ENCODE measurements at places on chromosomes 4 and X.

DNA sequence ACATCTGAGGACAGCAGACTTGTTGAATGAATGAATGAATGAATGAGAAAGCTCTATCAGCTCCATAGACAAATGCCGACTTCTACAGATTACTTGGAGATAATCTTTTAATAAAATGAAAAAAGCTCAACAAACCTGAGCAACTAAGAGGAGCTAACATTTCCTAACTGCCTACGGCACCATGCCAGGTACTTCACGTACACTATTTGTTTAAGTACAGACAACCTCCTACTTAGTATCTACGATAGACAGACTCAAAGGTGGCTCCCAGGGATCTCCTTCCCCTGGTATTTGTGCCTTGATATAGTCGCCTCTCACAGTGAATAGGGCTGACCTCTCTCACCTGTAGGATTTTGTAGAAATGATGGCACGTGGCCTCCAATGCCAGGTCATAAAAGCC is 412.2 kb upstream of the FAT1 start:
- H3K36me3 ChIP-seq: no peaks in the 10 kb centered on the region
- H3K27ac ChIP-seq: no peak overlapping the region
- H3K4me1 ChIP-seq: 0 out of 2 replicates have a peak, but pooled peaks cover 5% of the 10 kb centered on the region

DNA sequence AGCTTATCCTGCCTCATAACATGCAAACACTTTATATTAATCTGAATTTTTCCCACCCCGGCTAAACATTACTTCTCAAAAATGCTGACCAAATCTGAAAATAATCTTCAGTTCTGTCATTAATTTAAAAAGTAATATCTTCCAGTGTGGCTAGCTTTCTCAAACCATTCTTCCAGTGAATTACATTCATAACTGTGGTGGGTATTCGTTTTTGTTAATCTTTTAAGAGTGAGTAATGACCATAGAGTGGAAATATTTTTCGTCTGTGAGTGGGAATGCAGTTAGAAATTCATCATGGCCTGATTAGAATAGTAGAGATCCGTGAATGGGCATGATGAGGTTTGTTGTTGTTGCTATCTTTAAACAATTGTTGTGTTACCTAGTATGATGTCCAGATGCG is 138.6 kb upstream of the SFRP2 start:
- H3K27me3 ChIP-seq: no peaks in the 10 kb centered on the region
- no peak for DNase-seq
- no peak overlapping the region for H3K27ac ChIP-seq

- no peak for DNase-seq
- no peaks in the 10 kb centered on the region for H3K27me3 ChIP-seq
- no peaks in the 10 kb centered on the region for H3K4me1 ChIP-seq
- no peak overlapping the region for H3K4me3 ChIP-seq
These were observed 682.6 kb upstream of the GNPDA2 start for GRCh38 chr4:45408996-45409395.

- H3K36me3 ChIP-seq: no peaks in the 10 kb centered on the region
- no peak overlapping the region for H3K27ac ChIP-seq
- H3K4me3 ChIP-seq: no peak overlapping the region
- DNase-seq: no peak
- H3K27me3 ChIP-seq: no peaks in the 10 kb centered on the region
These were observed 1191.3 kb upstream of the IGFBP7 start for GRCh38 chr4:58301376-58301999.

DNA sequence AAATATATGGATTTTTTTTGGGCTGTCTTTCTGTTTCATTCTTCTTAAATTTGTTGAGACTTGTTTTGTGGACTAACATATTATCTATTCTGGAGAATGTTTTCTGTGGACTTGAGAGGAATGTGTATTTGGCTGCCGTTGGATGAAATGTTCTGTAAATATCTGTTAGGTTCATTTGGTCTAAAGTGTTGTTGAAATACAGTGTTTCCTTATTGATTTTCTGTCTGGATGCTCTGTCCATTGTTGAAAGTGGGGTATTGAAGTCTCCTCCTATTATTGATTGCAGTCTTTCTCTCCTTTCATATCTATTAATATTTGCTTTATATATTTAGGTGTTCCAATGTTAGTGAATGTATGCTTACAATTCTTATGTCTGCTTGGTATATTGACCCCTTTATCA is 431.8 kb downstream of the RAPGEF2 start:
- no peak overlapping the region for H3K27ac ChIP-seq
- no peaks in the 10 kb centered on the region for H3K27me3 ChIP-seq
- DNase-seq: no peak
- no peaks in the 10 kb centered on the region for H3K36me3 ChIP-seq
- H3K4me3 ChIP-seq: no peak overlapping the region
- no peaks in the 10 kb centered on the region for H3K4me1 ChIP-seq

DNA sequence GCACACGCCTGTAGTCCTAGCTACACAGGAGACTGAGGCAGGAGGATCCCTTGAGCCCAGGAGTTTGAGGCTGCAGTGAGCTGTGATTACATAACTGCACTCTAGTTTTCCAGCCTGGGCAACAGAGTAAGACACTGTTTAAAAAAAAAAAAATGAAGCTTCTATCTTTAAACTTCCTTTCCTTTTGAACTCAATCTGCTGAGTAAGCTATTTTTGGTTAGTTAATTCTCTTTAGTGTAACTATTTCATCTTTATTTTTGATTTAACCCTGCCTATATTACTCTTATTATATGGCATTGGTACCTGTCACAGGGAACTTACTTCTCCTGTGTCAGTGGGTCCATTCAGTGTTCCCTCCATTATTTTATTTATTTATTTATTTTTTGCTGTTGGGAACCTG is 160.8 kb downstream of the BMPR1B start:
- H3K27me3 ChIP-seq: no peaks in the 10 kb centered on the region
- H3K27ac ChIP-seq: no peak overlapping the region
- H3K4me3 ChIP-seq: no peak overlapping the region
- no peaks in the 10 kb centered on the region for H3K4me1 ChIP-seq

DNA sequence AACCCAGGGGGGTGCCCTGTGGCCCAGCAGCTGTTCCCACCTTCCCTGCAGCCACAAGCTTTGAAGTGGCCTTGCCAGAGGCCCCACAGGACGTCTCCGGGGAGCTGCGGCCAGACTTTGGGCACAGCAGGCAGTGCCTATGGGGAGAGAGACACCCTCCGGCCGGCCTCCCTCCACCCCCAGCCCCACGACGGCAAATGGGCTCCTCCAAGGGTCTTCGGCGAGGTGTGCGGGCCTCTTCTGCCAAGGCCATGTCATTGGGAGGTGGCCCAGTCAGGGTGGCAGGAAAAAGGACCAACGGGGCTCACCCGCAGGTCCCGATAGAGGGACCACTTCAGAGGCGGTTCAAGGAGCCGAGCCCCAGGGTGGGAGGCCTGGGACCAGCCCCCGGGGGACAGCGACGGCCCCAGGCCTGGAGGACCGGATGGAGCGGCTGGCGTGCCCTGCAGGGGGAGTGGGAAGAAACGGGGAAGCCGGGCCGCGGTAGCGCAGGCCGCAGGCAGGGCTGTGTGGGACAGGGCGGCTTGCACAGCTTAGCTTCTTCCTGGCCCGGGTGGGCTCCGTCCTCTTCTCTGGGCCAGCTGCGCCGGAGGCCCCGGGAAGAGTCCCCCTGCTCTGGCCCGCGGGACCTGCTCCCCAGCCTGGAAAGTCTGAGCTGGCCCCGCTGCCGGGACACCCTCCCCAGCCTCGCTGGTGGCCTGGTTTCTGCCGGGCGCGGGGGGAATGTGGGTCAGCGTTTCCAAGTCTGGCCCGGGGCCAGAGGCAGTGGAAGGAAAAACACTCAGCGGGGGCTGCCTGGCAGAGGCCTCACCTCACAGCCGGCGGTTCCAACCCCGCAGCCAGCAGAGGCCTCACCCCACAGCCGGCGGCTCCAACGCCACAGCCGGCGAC is 21.9 kb upstream of the SPON2 start:
- no peak overlapping the region for H3K4me3 ChIP-seq
- no peaks in the 10 kb centered on the region for H3K36me3 ChIP-seq
- DNase-seq: peak; percentile 22
- H3K4me1 ChIP-seq: no peaks in the 10 kb centered on the region
- H3K27me3 ChIP-seq: no peaks in the 10 kb centered on the region

DNA sequence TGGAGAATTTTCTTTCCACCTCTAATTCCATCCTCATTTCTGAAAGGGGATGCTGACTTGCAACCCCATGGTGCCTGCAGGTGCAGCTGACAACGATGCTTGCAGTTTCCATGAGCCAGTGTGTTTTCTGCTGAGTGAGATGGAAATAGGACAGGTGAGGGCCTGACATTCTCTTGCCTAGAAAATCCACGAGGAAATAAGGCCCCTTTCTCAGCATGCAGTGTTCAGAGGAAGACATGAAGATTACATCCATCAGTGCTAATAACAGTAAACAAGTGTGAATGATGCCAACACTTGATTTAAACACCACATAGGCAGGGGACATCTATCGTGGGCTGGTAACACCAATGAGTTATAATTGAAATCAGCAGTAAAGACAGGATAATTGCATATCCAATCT is 237.3 kb downstream of the NLGN4X start:
- H3K27ac ChIP-seq: no peak overlapping the region
- no peak for DNase-seq
- H3K36me3 ChIP-seq: no peaks in the 10 kb centered on the region

DNA sequence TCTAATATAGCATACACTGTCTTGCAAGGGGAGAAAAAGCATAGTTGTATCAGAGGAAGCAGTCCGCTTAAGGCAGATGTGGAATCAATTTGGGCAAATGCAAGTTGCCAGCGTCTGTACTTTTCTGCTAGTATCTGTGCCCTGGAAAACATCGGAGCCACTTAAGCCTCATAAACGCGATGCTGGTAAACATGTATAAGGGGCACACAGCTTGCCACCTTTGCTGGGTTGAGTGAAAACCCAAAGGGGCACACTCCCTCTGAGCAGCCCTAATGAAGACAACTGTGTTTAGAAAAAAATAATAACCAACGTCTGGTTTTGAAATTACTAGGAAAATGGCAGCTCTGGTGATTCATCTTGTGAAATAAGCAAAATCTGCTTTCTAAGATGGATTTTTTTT is 24.3 kb downstream of the SMIM20 start:
- H3K27ac ChIP-seq: no peak overlapping the region
- H3K27me3 ChIP-seq: no peaks in the 10 kb centered on the region
- DNase-seq: no peak
- no peak overlapping the region for H3K4me3 ChIP-seq

DNA sequence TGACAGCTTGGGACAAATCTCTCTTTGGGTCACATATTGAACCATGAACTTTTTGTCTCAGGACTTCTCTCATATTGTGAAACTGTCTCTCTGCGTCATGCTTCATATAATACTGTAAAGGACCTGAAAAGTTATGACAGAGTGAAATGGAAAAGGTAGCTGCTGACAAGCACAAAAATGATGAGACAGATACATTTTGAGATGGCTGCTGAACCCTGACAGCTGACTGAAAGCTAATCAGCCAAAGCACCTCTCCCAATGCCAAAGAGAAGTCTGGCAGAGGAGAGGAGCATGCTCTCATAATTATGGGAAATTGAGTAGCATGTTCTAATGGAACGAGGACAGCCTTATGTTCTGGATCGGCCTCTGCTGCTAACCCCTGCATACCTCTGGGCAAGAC is 873.4 kb upstream of the ADGRL3 start:
- H3K36me3 ChIP-seq: no peaks in the 10 kb centered on the region
- H3K27ac ChIP-seq: no peak overlapping the region
- H3K27me3 ChIP-seq: no peaks in the 10 kb centered on the region
- no peak overlapping the region for H3K4me3 ChIP-seq
- H3K4me1 ChIP-seq: no peaks in the 10 kb centered on the region

GRCh38 chr4:2094545-2094944 is 35.4 kb downstream of the NAT8L start:
- no peak overlapping the region for H3K27ac ChIP-seq
- DNase-seq: no peak
- H3K27me3 ChIP-seq: no peaks in the 10 kb centered on the region
- H3K4me3 ChIP-seq: no peak overlapping the region

GRCh38 chr4:43330288-43330687 is 437.8 kb downstream of the GRXCR1 start:
- H3K27me3 ChIP-seq: no peaks in the 10 kb centered on the region
- no peak for DNase-seq
- no peaks in the 10 kb centered on the region for H3K4me1 ChIP-seq
- H3K36me3 ChIP-seq: no peaks in the 10 kb centered on the region
- no peak overlapping the region for H3K4me3 ChIP-seq
- H3K27ac ChIP-seq: no peak overlapping the region

GRCh38 chr4:145541346-145541745 is 59.7 kb downstream of the SMAD1 start:
- no peaks in the 10 kb centered on the region for H3K36me3 ChIP-seq
- H3K4me3 ChIP-seq: no peak overlapping the region
- H3K27me3 ChIP-seq: no peaks in the 10 kb centered on the region
- no peak for DNase-seq
- H3K4me1 ChIP-seq: peaks cover 10% of the 10 kb centered on the region
- no peak overlapping the region for H3K27ac ChIP-seq

DNA sequence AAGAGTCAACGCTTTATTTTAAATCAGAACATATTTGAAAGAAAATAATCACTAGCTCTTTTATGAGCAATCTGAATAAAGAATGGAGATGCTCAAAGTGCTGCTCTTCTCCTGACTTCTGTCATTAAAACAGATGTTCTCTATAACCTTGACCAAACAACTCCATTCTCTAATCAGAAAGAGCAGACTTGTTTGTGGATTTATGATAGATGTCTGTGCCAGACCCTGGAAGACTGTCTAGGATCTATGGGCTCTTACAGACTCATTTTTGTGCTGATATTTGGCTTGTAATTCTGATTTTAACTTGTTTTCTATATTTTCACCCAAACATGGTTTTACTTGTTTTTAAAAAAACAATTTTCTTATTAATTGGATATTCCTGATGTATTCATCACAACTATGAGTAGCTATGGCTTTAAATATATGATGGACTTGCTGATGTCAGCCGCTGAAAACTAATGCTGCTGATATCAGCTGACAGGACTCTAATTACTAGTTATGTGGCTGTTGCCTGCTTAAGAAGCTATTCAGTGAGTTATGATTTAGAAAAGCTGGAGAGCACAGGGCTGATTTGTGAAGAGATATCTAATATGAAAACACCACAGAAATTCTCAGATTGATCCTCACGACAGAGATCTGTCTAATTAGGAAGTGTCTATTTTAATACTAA is 31.6 kb upstream of the MAML3 start:
- no peak for DNase-seq
- H3K27me3 ChIP-seq: no peaks in the 10 kb centered on the region
- no peak overlapping the region for H3K4me3 ChIP-seq
- no peaks in the 10 kb centered on the region for H3K36me3 ChIP-seq
- H3K4me1 ChIP-seq: no peaks in the 10 kb centered on the region

DNA sequence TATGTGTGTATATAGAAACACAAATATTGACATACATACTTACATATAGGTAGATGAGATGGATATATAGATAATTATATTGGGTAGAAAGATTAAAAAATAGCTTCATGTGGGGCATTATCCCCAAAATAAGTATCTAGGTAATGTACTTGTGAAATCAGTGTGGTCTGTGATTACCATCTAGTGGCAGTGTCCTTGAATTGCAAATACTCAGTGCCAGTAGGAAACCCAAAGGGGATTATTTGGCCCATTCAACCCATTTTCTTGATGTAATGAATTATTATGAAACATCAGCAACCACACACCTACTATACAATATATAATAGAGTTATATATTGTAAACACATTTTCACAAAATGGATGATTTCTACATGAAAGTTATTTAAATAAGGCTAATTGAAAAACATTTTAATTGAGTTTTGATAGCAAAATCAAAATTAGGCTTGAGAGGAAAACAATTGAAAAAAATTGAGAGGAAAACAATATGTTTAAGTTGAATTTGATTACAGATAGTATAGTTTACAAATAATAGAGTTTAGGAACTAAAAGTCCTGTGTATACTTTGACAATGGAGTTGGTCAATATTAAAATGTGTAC is 389.4 kb downstream of the GALNTL6 start:
- no peak for DNase-seq
- no peaks in the 10 kb centered on the region for H3K27me3 ChIP-seq
- no peak overlapping the region for H3K4me3 ChIP-seq
- H3K36me3 ChIP-seq: no peaks in the 10 kb centered on the region
- H3K27ac ChIP-seq: no peak overlapping the region
- no peaks in the 10 kb centered on the region for H3K4me1 ChIP-seq
